ENCODE measurements at places on chromosomes 5 and 9.
A peak's percentile ranks its signal among the peaks of the same experiment; 100 is the strongest.

- no peaks in the 10 kb centered on the region for H3K4me1 ChIP-seq
- H3K27me3 ChIP-seq = peaks cover 1% of the 10 kb centered on the region
- H3K4me3 ChIP-seq = no peak overlapping the region
- no peaks in the 10 kb centered on the region for H3K36me3 ChIP-seq
These were observed 28.5 kb downstream of the DPYSL3 start for GRCh38 chr5:147481376-147481775.

- peaks cover 24% of the 10 kb centered on the region for H3K4me1 ChIP-seq
- peaks cover 2% of the 10 kb centered on the region for H3K27me3 ChIP-seq
- no peak overlapping the region for H3K27ac ChIP-seq
- H3K36me3 ChIP-seq = no peaks in the 10 kb centered on the region
These were observed 8.7 kb downstream of the HINT1 start for GRCh38 chr5:131156385-131156784.

DNA sequence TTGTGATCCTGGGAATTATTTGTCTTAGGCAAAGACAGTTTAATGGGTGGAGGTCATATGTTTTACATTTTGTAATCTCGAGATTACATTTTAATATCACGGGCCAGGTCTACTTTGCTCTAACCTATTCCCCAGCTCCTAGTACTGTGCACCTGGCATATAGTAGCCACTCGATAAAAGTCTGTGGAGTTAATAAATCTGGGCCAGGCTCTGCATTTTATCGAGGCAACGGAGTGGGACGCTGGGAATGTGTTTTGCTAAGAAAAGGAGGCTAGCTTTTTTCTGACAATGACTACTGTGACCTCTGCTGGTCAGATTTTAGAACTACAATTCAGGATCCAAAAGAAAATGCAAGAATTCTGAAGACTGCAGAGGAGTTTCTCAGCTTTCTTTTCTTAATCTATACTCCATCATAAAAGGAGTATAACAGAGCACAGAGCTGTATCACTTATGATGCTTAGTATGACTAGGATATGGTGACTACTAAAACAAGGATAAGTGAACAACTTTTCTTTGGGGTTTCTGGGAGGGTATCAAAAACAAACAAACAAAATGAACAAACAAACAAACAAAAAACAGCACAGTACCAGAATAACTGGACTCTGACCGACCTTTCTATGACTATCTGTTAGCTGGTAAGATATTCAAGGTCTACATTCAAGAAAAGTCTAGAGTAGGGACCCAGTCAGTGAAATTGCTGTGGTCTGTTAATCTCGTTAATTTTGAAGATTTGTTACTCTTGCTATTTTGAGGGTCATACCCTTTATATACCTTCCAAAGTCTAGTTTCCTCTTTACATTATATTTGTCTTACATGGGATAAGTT, 46.1 kb upstream of the CER1 start:
- DNase-seq = peak; percentile 18
- H3K27me3 ChIP-seq = peaks cover 2% of the 10 kb centered on the region
- H3K4me1 ChIP-seq = no peaks in the 10 kb centered on the region
- no peak overlapping the region for H3K27ac ChIP-seq
- no peak overlapping the region for H3K4me3 ChIP-seq

DNA sequence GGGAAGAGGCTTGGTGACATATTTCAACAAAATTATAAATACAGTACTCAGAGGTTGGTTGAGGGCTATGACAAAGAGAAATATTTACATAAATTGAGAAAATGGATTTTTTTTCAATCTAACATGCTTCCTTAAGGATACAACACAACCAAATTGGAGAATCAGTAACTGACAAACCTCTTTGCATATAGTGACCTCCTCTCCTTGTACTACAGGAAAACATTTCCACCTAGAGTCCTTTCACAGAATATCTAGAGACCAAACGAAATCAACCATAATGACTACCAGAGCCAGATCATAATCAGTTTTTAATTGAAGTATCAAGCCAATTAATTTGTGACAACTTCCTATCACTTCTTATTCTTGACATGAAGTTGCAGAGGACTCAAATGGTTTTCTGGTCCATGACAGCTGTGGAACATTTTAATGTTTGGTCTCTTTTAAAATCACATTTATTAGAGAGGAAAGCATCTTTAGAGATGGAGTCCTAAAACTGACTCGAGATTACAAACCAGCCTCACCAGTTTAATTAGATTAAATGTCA, 1636.5 kb upstream of the C9orf72 start:
- peaks cover 12% of the 10 kb centered on the region for H3K27me3 ChIP-seq
- no peaks in the 10 kb centered on the region for H3K36me3 ChIP-seq
- peak overlapping the region; percentile 36 for H3K4me3 ChIP-seq
- no peak overlapping the region for H3K27ac ChIP-seq
- peaks cover 20% of the 10 kb centered on the region for H3K4me1 ChIP-seq

- H3K27ac ChIP-seq = no peak overlapping the region
- no peak overlapping the region for H3K4me3 ChIP-seq
- H3K4me1 ChIP-seq = no peaks in the 10 kb centered on the region
- H3K27me3 ChIP-seq = no peaks in the 10 kb centered on the region
- H3K36me3 ChIP-seq = no peaks in the 10 kb centered on the region
- no peak for DNase-seq
These were observed 233.7 kb downstream of the ADAMTSL1 start for GRCh38 chr9:18707489-18708205.

- H3K27me3 ChIP-seq = peaks cover 3% of the 10 kb centered on the region
- H3K36me3 ChIP-seq = no peaks in the 10 kb centered on the region
- peaks cover 23% of the 10 kb centered on the region for H3K4me1 ChIP-seq
- DNase-seq = no peak
These were observed 234.3 kb upstream of the TMEM161B start for GRCh38 chr5:88503041-88503345.

DNA sequence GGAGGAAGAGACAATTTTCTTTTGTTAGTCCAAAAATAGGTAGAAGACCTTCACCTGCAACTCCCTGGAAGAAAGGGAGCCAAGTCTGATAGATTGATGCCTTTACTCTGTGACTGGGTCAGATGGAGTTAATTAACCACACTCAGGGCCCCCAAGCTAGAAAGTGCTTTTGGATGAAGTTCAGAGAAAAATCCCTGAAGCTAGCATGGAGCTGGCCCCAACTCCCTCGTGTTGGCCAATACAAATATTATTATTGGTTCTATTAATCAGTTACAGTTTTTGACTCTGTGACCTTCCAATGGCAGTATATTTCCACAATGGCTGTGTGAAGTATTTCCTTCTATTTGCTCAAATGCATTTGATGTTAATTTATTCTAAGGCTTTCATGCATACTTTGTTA, 1753.5 kb downstream of the EFNA5 start:
- DNase-seq = no peak
- no peaks in the 10 kb centered on the region for H3K27me3 ChIP-seq
- H3K36me3 ChIP-seq = no peaks in the 10 kb centered on the region

DNA sequence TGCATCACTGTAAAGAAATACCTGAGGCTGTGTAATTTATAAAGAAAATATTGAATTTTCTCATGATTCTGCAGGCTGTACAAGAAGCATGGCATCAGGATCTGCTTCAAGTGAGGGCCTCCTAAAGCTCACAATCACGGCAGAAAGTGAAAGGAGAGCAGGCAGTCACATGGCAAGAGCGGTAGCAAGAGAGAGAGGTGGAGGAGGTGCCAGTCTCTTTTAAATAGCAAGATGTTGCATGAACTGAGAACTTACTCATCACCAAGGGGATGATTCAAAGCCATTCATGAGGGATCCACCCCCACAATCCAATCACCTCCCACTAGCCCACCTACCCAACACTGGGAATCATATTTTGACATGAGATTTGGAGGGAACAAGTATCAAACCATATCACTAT, 184.5 kb upstream of the PAPPA start:
- H3K27ac ChIP-seq = no peak overlapping the region
- H3K27me3 ChIP-seq = no peaks in the 10 kb centered on the region
- no peak overlapping the region for H3K4me3 ChIP-seq
- no peaks in the 10 kb centered on the region for H3K4me1 ChIP-seq
- DNase-seq = no peak
- H3K36me3 ChIP-seq = no peaks in the 10 kb centered on the region

DNA sequence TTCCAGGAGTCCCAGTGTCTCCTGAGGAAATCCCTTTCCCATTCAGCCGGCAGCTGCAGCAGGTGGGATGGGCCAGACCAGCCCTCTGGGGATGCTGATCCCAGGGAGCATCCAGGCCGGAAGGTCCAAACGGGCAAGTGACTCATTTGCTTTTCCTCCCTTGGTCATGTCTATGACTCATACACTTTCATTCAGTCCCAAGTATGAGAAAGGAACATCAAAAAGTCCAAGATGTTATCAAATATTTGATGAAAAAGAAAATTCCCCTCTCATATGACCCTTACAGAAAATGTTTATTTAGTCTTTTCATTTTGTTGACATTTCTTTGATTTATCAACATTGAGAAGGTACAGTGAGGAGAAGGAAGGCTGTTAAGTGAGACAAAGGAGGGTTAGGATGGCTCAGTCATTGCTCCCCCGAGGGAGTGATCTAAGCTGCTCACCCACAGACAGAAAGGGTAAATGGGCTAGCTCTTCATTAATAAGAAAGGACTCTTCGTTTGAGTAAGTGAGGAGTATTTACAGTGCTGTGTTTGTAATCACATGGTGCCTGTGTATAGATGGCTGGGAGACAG, 117.6 kb upstream of the ANKRD55 start:
- no peaks in the 10 kb centered on the region for H3K36me3 ChIP-seq
- H3K4me3 ChIP-seq = no peak overlapping the region

GRCh38 chr9:111163716-111164389, 125.6 kb upstream of the LPAR1 start:
- no peaks in the 10 kb centered on the region for H3K27me3 ChIP-seq
- no peak overlapping the region for H3K27ac ChIP-seq
- no peak overlapping the region for H3K4me3 ChIP-seq
- H3K4me1 ChIP-seq = no peaks in the 10 kb centered on the region
- H3K36me3 ChIP-seq = peaks cover 3% of the 10 kb centered on the region

GRCh38 chr9:36217256-36217968, 26.7 kb downstream of the CLTA start:
- no peak for DNase-seq
- H3K4me1 ChIP-seq = peaks cover 40% of the 10 kb centered on the region
- H3K27ac ChIP-seq = peak overlapping the region; percentile 79
- no peaks in the 10 kb centered on the region for H3K27me3 ChIP-seq

DNA sequence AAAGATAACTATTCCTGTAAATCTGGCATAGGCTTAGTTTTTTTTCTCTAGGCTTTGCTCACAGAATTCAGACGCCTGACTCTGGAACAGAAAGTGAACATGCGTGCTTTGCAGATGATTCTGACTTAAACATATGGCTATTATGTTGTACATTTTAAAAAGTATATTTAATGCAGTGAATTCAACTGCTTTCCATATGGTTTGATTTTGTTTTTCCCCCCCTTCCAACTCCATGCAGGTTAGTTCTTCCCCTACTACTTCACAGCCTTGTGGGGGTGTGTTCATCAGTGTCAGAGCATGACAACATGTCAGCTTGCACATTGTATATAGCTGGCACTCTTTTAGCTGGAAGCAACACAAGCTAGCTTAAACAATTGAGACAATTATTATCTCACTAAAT, 226.8 kb downstream of the TMEM167A start:
- H3K27me3 ChIP-seq = no peaks in the 10 kb centered on the region
- no peaks in the 10 kb centered on the region for H3K36me3 ChIP-seq
- H3K4me1 ChIP-seq = no peaks in the 10 kb centered on the region

DNA sequence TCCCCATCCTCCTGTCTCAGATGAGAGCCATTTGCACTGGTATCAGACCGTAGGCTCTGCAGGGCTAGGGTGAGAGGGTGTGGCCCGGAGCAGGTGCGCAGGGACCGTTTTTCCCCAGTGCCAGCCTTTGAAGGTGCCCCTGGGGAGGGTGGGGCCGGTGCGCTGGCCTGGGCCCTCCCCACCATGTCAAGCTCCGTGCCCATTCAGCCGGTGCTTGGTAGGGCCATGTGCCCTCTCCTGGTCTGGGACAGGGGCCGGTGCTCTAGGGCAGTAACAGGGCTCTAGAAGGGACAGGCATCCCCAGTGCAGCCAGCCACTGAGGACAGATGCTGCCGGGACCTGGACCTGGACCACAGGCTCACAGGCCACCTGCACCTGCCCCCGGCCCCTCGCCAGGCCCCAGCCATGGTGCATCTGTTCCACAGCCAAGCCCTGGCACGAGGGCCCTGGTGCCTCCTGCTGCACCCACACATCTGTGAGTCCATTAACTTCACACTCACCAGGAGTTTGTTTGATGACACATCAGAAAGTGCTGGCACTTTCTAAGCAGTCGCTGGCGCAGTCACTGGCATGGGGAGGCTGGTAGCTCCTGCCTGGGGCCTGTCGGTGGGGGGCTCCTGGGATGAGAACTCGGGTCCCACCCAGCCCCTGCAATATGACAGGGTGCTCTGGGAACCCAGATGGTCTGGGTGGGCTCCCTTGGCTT, 5.0 kb upstream of the QRFP start:
- H3K27me3 ChIP-seq = no peaks in the 10 kb centered on the region
- H3K4me1 ChIP-seq = no peaks in the 10 kb centered on the region

- H3K4me3 ChIP-seq = no peak overlapping the region
- no peaks in the 10 kb centered on the region for H3K36me3 ChIP-seq
- H3K4me1 ChIP-seq = no peaks in the 10 kb centered on the region
These were observed 37.0 kb downstream of the TRIM32 start for GRCh38 chr9:116724123-116724522.

DNA sequence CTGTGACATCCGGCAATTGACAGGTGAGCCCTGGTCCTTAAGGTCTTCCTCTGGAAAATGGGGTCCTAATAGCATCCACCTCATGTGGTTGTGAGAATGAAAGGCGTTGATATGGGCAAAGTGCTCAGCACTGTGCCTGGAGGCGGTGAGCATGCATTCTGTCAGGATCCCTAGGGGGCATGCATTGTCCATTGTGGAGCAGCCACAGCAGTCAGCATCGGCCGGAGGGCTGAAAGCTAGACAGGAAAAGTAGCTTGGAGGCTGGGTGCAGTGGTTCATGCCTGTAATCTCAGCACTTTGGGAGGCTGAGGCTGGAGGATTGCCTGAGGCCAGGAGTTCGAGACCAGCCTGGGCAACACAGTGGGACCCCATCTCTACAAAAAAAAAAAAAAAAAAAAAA, 122.2 kb downstream of the LHX2 start:
- DNase-seq = peak; percentile 16
- no peaks in the 10 kb centered on the region for H3K36me3 ChIP-seq
- H3K4me3 ChIP-seq = no peak overlapping the region
- no peak overlapping the region for H3K27ac ChIP-seq
- peaks cover 23% of the 10 kb centered on the region for H3K4me1 ChIP-seq

DNA sequence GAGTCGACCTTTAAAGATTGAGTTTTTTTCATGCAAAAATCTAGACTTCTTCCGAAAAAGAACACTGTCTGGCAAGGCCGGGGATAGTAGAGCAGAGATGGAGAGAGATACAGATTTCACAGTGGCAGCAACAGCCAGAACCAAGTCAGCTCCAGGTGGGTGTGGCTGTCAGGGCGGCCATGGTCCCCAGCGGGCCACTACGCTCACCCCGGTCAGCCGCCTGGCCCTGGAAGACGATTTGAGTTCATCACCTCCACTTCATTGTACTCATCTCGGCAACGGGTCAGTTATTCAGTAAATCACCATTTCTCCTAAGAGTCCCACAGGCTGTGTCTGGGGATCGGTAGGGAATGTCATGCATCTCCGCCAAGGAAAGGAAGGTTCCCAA, 53.0 kb downstream of the ZNF354C start:
- H3K36me3 ChIP-seq = peaks cover 4% of the 10 kb centered on the region
- no peaks in the 10 kb centered on the region for H3K27me3 ChIP-seq
- DNase-seq = no peak
- no peaks in the 10 kb centered on the region for H3K4me1 ChIP-seq

GRCh38 chr9:84266087-84266561, 74.4 kb downstream of the SLC28A3 start:
- no peak overlapping the region for H3K27ac ChIP-seq
- H3K27me3 ChIP-seq = peaks cover 6% of the 10 kb centered on the region
- H3K4me3 ChIP-seq = no peak overlapping the region
- H3K4me1 ChIP-seq = peaks cover 7% of the 10 kb centered on the region

- no peaks in the 10 kb centered on the region for H3K36me3 ChIP-seq
- DNase-seq = peak; percentile 64
- peaks cover 33% of the 10 kb centered on the region for H3K4me1 ChIP-seq
- H3K27me3 ChIP-seq = no peaks in the 10 kb centered on the region
These were observed 70.7 kb upstream of the RNF38 start for GRCh38 chr9:36470643-36471290.
